CD4-positive, alpha-beta T cell treated with Interleukin-1 beta for 1 hour (primary cell): ENCODE measurements at places on chromosomes 12 and 14.

DNA sequence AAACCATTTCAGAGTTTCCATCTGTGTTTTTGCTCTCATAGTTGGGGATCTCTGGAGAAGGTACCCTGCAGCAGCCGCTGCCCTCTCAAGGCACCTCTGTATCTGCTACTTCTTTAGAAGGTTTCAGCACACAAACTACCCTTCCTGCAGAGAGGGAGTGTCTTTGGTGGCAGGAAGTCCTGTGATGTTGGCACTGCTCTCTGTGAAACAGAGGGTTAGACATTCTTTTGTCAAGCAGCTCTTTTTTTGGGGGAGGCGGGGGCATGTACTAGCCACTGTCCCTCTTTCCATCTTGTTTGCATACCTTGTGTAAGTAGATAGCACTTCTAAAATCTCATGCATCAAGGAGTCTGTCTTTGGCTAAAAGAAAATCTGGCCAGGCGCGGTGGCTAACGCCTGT is 352.6 kb downstream of the BMP4 start:
- no peak for DNase-seq

GRCh38 chr12:47983541-47984115 is 20.2 kb downstream of the TMEM106C start:
- DNase-seq, result no peak

DNA sequence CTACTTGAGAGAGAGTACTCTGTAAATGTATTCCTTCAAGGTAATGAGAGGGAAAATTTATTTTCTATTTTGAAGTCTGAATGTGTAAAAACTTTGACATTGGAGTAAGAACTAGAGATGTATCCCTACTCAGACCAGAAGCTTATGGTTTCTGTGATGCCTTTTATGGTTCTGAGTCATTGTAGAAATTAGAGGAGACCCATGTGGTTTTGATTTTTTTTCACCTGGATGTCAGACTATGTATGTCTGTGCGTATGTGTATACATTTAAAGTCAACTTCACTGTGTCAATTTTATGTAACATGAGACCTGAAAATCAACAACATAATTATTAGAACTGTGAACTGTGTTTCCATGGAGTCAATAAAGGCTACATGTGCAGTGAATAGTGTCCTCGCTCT is 302.0 kb downstream of the TRHDE start:
- DNase-seq, result no peak

GRCh38 chr12:117576053-117576452 is 214.6 kb upstream of the NOS1 start:
- no peak for DNase-seq

GRCh38 chr14:98077176-98077575 is 1194.8 kb downstream of the BCL11B start:
- no peak for DNase-seq

- DNase-seq, result no peak
Observed at GRCh38 chr14:81302638-81303037, 81.9 kb upstream of the GTF2A1 start.

- DNase-seq, result no peak
Observed at GRCh38 chr12:87329076-87329863, 699.9 kb downstream of the C12orf50 start.

DNA sequence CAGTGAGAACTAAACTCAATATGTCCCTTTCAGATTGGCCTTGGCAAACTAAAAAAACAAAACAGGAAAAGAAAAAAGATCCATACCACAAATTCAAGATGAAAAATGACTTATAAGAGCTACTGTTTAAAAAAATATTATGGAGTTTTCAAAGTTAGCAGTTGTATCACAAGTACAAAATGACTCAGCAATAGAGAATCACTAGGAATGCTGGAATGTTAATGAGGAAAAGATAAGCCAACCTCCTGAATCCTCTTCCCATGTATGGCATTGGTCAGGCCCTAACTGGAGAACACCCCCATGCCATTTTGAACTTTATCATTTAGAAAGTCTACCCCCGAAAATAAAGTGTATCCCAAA is 62.2 kb downstream of the PPP1R36 start:
- DNase-seq, result no peak

DNA sequence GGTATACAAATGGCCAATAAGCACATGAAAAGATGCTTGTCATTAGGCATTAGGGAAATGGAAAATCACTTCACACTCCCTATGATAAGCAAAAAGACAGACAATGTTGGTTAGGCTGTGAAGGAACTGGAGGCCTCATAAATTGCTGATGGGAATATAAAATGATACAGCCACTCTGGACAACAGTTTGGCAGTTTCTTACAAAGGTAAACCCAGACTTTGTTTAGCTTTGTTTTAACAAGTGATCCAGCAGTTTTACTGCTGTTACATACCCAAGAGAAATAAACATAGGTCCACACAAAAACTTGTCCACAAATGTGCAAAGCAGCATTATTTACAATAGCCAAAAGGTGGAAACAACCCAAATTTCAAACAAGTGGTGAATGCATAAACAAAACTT is 5.4 kb downstream of the RPS6KA5 start:
- DNase-seq, result no peak

DNA sequence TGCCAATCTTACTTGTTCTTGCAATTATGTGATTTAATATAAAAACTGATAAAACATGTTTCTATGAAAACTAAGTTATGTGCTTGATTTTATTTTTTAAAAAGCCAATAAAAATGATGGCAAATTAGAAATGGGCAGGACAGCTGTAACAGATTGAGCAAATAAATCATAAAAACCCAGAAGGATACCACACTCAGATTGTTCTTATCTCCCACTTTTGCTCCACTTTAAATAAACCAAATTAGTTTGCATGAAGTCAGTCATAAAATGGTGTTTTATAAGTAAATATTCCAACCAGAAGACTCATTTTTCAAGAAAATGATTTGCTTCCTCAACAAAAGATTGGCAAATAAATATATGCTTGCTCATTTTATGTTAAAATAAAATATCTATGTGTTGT is 307.9 kb upstream of the G2E3 start:
- no peak for DNase-seq

- DNase-seq, result no peak
Observed at GRCh38 chr14:42224053-42224888, 617.6 kb downstream of the LRFN5 start.

GRCh38 chr14:48563489-48563888 is 888.1 kb upstream of the MDGA2 start:
- no peak for DNase-seq

DNA sequence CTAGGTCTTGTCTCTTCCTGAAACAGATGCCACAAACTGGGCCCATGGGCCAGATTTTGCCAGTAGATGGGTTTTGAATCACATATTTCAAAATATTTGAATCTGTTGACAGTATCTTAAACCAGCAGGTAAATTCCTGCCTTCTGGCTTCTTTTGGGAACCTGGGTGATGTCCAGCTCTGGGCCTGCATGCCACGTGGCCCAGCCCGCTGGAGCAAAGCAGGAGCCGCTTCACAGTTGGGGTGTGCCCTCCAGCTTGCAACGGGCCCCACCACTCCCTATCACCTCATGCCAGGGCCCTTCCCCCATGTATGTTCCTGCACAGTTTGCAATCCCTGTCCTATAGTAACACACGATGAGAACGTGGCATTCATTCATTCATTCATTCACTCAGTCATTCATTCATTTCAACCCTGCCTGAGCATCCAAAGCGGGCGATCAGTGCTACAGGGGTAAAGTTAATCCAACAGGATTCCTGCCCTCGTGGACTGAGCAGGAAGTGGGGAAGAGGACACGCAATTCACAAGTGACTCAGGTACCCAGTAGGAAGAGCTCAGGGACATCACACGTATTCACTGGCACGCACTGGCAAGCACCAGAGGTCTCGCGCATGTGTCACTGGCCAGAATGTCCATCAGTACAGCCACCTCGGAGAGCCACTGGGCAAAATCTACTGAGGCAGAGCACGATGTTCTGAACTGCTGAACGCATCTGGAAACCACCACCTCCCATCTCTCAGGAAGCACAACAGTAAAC is 27.8 kb downstream of the SCARB1 start:
- no peak for DNase-seq

DNA sequence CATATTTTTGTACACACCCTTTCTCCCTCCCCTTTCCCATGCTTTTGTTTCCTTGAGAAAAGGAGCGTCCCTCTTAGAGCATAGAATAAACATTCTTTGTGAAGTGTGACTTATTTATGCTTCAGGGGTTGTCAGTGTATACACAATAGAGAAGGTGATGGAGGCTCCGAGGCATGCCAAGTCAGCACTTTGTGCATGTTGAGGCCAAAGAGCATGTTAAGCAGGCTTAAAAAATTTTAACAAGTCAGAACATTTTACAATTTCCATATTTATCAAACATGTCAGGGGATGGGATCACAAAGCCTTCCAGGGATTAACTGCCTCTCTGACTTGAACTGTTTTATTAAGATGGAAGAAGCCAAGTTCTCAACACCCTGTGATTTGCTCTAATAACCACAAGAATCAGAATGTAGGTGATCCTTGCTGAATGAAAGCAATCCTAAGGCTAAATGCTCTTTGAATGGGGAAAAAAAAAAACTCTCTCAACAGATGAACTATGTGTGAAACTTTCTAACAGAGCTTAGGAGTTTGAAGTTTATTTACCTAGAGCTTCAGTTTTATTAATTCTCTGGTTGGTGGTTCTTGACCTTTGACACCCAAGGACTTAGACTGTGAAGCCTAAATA is 223.1 kb downstream of the RAD51B start:
- DNase-seq, result no peak
